ENCODE measurements at places on chromosomes 7 and 10.

GRCh38 chr7:45203936-45204445 lies 46.4 kb downstream of the RAMP3 start:
- no peak overlapping the region for H3K4me3 ChIP-seq
- H3K27me3 ChIP-seq: peaks cover 53% of the 10 kb centered on the region
- H3K27ac ChIP-seq: no peak overlapping the region
- H3K36me3 ChIP-seq: no peaks in the 10 kb centered on the region
- no peaks in the 10 kb centered on the region for H3K4me1 ChIP-seq

- H3K4me1 ChIP-seq: peaks cover 38% of the 10 kb centered on the region
- no peaks in the 10 kb centered on the region for H3K27me3 ChIP-seq
- H3K27ac ChIP-seq: peak overlapping the region; percentile 35
- peaks cover 61% of the 10 kb centered on the region for H3K36me3 ChIP-seq
- no peak overlapping the region for H3K4me3 ChIP-seq
These were observed 17.0 kb upstream of the SVIL start for GRCh38 chr10:29651767-29652166.

- H3K4me3 ChIP-seq: no peak overlapping the region
- no peaks in the 10 kb centered on the region for H3K27me3 ChIP-seq
- peaks cover 4% of the 10 kb centered on the region for H3K4me1 ChIP-seq
- no peak overlapping the region for H3K27ac ChIP-seq
These were observed 36.1 kb downstream of the PSAP start for GRCh38 chr10:71814922-71815411.

DNA sequence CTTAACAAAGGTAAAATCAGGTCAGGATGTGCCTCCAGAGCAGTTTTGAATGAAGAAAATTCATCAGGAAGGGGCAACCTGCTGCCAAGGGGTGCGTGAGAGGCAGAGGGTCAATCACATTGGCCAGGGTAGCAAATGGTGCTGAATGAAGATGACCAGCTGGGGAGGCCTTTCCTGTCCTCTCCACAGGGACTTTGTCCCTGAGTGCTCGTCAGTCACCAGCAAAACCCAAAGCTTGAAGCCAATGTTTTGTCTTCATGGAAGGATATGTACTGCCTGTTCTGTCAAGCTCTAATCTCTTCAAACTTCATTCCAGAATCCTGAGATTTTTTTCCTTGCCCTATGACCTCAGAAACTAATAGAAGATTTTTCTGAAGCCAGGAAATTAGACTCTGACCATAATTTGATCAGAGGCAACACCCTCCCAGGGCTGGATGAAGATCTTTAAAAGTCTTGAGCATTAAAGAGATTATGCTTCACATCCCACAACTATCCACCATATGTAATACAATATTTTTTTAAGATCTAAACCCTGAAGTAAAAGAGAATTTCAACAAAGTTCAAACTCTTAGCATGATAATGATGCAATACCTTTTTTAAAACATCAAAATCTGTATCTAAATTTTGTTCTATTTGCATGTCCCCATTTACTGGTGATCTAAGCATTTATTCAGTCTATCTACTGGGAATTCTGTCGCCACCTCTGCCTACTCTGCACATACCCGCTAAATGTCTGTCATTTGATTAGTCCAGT lies 243.0 kb downstream of the SNX13 start:
- no peak overlapping the region for H3K4me3 ChIP-seq
- peaks cover 12% of the 10 kb centered on the region for H3K36me3 ChIP-seq
- H3K27me3 ChIP-seq: no peaks in the 10 kb centered on the region
- no peak for DNase-seq

DNA sequence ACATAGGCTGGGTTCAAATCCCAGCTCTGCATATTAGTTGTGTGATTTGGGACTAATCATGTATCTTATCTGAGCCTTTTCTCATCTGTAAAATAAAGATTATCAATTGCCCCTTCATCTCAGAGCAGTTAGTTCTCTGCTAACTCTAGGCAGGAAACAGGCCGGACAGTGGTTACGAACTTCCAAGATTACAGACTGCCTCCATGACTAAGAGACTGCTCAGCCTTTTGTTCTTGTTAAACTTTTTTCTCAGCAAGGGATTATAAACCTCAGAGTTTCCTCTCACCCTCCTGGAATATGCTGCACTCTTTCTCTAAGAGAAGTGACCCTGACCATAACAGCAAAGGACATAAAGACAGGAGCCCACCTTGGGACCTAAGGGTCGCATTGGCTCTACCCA lies 52.5 kb upstream of the NFKB2 start:
- H3K27me3 ChIP-seq: no peaks in the 10 kb centered on the region
- no peak for DNase-seq
- peaks cover 9% of the 10 kb centered on the region for H3K4me1 ChIP-seq
- H3K36me3 ChIP-seq: peaks cover 7% of the 10 kb centered on the region
- H3K27ac ChIP-seq: no peak overlapping the region

- H3K4me1 ChIP-seq: no peaks in the 10 kb centered on the region
- H3K27me3 ChIP-seq: peaks cover 4% of the 10 kb centered on the region
- no peak overlapping the region for H3K27ac ChIP-seq
- no peak overlapping the region for H3K4me3 ChIP-seq
- H3K36me3 ChIP-seq: no peaks in the 10 kb centered on the region
- no peak for DNase-seq
These were observed 32.7 kb downstream of the LDB3 start for GRCh38 chr10:86700851-86701617.

GRCh38 chr7:149825567-149826343 lies 12.4 kb upstream of the ZNF862 start:
- no peaks in the 10 kb centered on the region for H3K36me3 ChIP-seq
- no peaks in the 10 kb centered on the region for H3K4me1 ChIP-seq
- no peaks in the 10 kb centered on the region for H3K27me3 ChIP-seq
- no peak for DNase-seq
- H3K4me3 ChIP-seq: no peak overlapping the region

DNA sequence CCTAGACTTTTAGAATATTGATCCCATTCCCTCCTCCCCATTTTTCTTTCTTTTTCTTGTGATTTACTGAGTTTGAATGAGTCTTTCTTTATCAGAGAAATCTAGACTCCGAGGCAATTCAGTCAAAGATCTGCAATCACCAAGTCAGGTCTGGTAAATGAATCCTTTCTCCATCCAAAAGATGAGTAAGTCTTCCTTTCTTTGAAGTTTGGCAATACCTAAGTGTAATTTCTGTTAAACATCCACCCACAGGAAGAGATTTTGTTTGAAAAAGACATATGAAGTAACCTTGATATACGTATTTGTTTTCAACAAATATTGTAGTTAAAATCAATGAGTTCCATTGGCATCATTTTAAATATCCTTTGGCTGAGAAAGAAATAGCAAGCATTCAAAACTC lies 58.3 kb downstream of the SLC39A12 start:
- no peak overlapping the region for H3K27ac ChIP-seq
- no peak for DNase-seq
- H3K4me3 ChIP-seq: no peak overlapping the region

DNA sequence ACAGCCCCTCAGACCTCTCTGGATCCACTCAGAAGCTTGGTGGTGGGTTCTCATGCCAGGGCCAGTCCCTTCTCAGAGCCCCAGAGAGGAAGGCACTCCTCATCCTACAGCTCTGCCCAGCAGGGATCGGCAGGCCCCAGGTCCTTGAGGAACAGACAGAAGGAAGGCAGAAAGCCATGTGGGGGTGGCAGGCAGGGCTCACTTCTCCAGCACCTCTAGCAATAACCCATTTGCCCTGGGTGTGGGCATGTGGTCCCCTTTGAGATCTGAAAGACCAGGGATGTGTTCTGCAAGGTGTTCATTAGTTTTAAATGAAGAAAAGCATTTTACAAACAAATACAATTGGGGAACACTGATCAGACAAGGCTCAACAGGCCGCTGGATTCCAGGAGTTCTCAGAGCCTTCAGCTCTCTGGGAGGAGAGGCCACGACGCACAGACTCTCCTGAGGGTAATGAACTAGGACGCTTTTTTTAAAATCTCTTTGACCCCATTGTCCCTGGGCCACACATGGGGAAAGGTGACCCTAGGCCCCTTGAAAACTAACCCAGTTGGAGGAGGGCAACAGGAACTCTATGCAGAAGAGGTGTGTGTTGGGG lies 40.6 kb downstream of the LDB3 start:
- DNase-seq: no peak
- H3K4me3 ChIP-seq: peak overlapping the region; percentile 34
- H3K27ac ChIP-seq: no peak overlapping the region
- no peaks in the 10 kb centered on the region for H3K27me3 ChIP-seq

DNA sequence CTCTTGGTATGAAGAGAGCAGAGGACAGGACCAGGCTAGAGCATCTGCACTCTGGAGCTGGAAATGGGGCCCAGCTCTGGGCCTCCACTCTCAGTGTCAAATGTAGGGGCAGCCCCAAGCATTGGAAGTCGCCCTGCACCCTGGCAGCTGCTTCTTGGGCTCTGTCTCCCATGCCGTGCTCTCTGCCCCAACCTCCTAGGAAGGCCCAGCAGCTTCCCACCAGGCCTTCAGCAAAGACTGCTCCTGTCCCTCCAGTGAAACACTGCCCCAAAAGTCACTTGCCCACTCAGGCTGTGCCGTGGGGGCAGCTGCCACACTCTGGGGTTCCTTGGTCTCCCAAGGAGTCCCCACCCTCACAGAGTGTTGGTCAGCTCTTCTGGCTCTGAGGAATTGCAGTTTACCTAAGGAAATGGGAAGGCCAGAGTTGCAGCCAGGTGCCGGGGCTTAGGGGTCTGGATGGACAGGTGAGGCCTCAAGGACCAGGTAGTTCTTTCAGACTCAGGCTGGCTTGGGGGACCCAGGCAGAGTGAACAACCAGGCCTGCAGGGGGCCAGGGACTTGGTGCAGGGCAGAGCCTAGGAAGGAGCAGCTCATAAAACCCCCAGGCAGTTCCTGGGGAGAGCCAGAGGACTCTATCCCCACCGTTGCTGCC lies 9.4 kb upstream of the OPN4 start:
- H3K4me3 ChIP-seq: no peak overlapping the region
- peaks cover 6% of the 10 kb centered on the region for H3K27me3 ChIP-seq
- peaks cover 42% of the 10 kb centered on the region for H3K4me1 ChIP-seq
- no peak overlapping the region for H3K27ac ChIP-seq
- DNase-seq: no peak
- no peaks in the 10 kb centered on the region for H3K36me3 ChIP-seq

DNA sequence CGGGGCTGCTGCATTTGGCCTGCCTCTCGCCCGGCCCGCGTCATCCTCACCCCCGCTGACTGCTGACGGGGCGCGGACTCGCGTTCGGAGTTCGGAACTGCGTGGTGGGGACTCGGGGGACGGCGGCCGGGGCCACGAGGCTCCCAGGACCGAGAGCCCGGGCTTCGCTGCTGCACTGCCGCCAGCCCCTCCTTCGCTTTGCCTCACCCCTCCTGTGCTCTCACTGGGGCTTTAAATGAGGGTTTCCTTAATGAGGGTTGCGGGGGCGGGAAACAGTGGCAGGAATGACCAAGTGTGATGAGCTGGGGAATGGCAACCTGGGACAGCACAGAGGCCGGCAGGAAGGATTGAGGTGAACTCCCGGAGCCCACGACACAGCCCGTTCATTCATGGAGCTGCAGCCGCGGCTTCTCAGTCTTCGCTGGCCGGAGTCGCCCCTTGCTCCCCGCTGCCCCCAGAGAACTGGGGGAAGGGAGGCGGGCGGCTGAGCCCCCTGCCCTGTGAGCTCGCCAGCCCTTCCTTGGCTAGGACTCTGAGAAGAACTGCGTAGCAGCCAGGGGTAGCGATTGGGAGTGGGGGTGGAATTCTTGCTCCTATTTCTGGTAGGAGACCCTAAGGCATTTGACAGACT lies 1.5 kb upstream of the LRRC4 start:
- no peak for DNase-seq
- H3K4me1 ChIP-seq: peaks cover 12% of the 10 kb centered on the region
- no peak overlapping the region for H3K27ac ChIP-seq
- H3K36me3 ChIP-seq: peaks cover 10% of the 10 kb centered on the region
- peak overlapping the region; percentile 84 for H3K4me3 ChIP-seq

GRCh38 chr10:62618576-62619412 lies 185.7 kb upstream of the ADO start:
- no peak for DNase-seq
- peaks cover 16% of the 10 kb centered on the region for H3K27me3 ChIP-seq
- no peaks in the 10 kb centered on the region for H3K36me3 ChIP-seq
- peaks cover 4% of the 10 kb centered on the region for H3K4me1 ChIP-seq
- no peak overlapping the region for H3K4me3 ChIP-seq

- H3K4me3 ChIP-seq: no peak overlapping the region
- H3K27ac ChIP-seq: no peak overlapping the region
- peaks cover 60% of the 10 kb centered on the region for H3K27me3 ChIP-seq
- H3K4me1 ChIP-seq: peaks cover 9% of the 10 kb centered on the region
These were observed 34.5 kb downstream of the SRRM3 start for GRCh38 chr7:76236224-76236623.

- H3K4me1 ChIP-seq: peaks cover 1% of the 10 kb centered on the region
- H3K27ac ChIP-seq: no peak overlapping the region
- DNase-seq: no peak
- no peaks in the 10 kb centered on the region for H3K36me3 ChIP-seq
These were observed 61.7 kb upstream of the ELN start for GRCh38 chr7:73966062-73966940.

DNA sequence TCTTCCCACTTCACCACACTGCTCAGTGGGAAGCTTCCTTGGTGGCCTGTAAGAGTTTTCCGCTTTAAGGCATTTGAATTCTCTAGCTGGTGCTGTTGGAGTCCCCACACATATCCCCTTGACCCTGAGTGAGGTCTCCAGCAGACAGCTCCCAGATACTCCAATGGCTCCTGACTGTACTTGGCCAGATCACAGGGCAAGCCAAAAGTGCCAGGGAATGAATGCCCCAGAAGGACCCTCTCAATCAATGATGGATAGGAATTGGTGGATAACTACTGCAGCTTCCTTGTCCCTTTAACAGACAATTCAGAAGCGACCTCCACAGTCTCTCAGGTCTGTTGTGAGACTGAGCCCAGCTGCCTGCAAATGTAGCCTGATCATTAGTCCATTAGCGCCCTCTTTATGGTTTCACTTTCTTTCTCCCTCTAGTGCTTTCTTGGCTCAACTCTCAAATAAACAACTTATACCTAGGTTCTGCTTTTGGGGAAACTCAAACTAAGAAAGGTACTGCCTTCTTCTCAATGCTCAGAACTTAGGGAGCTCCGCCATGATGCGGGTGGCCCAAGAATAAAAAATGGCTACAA lies 283.0 kb downstream of the TCF7L2 start:
- no peak overlapping the region for H3K27ac ChIP-seq
- no peak for DNase-seq
- no peak overlapping the region for H3K4me3 ChIP-seq
- H3K4me1 ChIP-seq: peaks cover 11% of the 10 kb centered on the region
- H3K27me3 ChIP-seq: peaks cover 8% of the 10 kb centered on the region
- no peaks in the 10 kb centered on the region for H3K36me3 ChIP-seq

- DNase-seq: no peak
- H3K27ac ChIP-seq: no peak overlapping the region
- no peaks in the 10 kb centered on the region for H3K27me3 ChIP-seq
- no peaks in the 10 kb centered on the region for H3K36me3 ChIP-seq
- H3K4me1 ChIP-seq: no peaks in the 10 kb centered on the region
- no peak overlapping the region for H3K4me3 ChIP-seq
These were observed 19.1 kb downstream of the CNOT4 start for GRCh38 chr7:135490783-135491182.

Measured in type B pancreatic cell (in vitro differentiated cells).